Neural progenitor cell (in vitro differentiated cells): ENCODE measurements at places on chromosomes 3 and 15.

DNA sequence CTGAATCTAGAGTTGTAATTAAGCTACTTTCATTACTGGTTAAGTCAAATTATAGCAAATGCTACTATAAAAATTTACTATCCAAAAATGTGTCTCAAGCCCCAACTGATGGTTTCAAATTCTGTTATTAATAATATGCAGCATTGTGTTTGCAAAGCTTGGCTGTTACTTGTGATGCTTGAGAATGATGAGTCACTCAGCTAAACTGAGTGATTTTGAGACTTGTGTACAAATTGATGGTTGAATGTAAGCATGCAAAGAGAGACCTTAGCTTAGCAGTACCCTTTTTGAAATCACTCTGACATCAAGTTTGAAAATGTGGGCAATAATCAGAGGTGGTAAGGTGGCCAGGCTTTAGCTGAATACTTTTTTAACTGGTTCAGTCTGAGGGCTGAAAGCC lies 27.6 kb downstream of the OPA1 start:
- no peak for DNase-seq

DNA sequence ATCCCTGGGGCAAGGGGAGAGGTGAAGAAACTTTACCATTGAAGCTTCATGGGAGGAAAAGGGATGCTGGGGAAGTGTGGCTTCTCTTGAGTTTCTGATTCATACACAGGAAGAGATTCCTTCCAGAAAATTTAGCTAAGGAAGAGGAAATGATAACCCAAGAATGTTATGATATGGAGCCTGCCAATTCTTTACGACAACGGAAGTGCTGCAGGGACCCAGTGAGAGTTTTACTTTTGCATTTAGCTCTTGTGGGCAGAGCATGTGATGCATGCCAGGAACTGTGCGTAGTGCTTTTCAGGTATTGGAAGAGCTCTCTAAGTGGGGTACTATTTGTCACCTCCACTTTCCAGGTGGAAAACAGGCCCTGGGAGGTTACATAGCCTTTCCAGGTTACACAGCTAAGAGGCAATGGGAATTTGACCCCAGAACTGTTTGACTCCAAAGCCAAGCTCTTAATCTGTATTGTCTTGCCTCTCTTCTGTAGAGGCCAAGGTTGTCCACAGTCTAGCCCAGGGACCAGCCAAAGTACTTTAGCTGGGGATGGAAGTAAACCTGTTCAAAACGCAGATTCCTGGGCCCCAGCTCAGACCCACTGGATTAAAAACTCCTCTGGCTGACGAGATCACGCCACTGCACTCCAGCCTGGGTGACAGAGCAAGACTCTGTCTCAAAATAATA lies 23.0 kb downstream of the CMTM7 start:
- no peak for DNase-seq

DNA sequence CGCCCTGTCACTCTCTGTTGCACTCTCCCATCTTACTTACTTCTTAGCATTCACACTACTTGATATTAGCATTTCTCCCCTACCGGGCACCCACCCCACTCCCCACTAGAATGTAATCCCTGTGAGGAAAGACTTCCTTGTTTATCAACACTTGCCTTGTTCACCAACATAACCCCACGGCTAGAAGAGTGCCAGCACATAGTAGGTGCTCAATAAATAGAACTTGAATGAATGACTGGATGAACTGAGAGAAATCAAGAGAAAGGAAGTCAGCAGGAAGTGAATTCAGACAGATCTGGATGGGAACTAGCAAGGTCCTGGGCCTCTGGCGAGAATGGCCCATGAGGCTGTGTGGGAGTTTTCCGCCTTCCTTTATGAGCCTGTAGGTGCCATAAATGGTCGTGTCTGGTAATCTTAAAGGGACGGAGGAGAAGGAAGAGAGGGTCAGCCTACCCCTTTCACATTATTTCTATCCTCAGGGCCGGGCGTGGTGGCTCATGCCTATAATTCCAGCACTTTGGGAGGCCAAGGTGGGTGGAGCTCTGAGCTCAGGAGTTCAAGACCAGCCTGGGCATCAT lies 42.4 kb upstream of the HERC1 start:
- no peak for DNase-seq

DNA sequence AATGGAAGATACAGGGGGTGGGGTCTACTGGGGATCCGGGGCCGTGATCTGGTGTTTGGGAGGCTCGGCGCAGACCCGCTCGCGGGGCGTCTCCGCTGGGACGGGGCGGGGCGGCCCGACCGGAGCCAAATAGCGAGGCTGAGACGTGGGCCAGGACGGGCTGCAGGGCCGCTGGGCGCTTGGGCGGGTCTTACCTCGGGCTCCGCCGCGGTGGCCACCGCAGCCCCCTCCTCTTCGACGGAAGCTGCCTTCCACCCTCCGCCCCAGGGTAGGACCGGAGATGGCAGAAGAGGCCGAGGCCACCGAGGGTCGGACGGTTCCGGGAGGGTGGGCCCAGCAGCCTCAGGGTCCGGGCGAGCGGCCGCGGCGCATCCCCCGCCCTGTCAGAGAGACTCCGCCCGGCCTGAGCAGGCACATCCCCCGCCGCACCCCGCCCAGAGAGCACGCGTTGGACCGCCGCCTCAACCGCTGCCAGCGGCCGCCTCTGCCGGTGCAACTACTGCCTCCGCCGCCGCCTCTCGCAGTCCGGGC lies 399 bp downstream of the MYO9A start:
- DNase-seq, result peak; percentile 90

DNA sequence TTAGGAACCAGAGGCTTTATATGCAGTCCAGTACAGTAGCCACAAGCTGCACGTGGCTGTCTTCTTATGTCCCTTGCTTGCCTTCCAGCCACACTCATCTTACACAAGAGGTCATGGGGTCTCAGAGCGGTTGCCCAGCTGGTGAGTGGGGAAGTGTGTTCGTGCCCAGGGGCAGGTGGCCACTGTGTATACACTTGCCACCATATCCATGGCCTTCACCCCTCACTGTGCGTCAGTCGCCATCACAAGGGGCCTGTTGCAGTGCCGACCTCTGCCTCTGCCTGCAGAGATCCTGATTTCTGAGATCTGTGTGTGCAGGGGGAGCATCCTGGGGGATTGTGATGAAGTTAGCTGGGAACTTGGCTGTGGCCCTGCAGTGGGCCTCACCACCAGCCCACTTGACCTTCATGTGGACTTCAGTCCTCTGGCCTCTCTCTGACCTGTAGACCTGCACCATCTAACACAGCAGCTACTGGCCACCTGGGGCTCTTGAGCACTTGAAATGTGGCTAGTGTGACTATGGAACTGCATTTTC lies 43.1 kb upstream of the SACM1L start:
- DNase-seq, result no peak

- no peak for DNase-seq
These were observed 5.5 kb downstream of the CSRNP1 start for GRCh38 chr3:39147711-39148434.

GRCh38 chr3:37944391-37944842 lies 46.2 kb upstream of the VILL start:
- DNase-seq, result no peak

DNA sequence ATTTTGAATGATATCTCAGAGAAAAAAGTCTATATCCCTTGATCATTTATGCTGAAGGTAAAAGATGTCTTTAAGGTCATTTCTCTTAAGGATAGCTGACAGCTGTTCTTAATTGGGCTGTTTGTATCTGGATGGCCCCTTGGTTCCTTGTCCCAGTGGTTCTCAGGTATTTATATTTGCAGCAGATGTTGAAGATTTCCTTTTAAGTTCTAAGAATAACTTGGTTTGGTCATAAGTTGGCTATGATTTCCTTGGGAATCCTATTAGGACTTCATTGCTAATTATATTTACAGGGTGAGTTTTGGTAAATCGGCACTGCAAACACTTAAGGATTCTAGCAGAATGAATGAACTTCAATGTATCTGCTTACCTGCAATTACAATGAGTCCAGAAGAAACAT lies 460.4 kb upstream of the SGO1 start:
- DNase-seq, result no peak

DNA sequence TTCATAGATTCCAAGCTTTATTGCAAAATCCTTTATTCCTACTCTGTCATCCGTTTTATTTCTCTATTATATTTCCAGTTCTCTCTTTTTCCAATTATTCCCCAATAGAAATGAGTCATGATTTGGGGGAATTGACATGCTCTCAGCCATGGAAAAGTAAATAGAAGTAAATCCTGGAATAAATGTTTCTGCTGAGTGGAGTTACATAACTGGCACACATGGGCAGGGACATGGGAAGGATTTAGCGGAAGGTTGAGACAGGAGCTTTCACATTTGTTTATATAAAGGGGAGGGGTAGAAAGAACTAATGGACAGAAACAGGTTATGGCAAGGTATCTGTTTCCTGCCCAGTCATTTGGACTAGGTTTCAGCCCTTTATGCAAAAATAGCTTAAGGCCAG lies 221.6 kb downstream of the PLOD2 start:
- DNase-seq, result no peak
